ENCODE measurements at places on chromosomes 11 and 22.

DNA sequence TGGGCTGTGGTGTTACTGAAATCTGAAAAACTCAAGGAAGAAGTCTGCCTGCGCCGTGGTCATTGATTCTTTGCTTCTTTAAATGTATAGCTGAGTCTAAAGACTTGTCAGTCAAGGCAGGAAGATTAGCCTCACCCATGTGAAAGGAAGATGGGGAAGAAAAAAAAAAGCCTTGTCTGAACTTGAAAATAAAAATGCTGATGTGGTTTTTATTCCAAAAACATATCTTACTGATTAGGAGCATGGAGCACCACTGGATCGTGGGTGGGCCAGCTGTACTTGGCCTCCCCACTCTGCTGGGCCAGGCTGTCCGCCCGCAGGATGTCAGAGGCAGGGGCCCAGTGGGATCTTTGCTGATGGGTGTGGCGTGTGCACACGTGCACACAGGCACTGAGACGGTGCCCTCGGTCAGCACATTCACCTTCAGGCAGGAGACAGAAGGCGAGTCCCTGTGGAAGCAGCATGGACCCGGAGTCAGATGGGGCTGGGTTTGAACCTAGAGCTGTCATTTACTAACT is 111.9 kb downstream of the WNT7B start:
- DNase-seq: no peak

GRCh38 chr22:40405178-40406062 is 35.0 kb downstream of the SGSM3 start:
- no peak for DNase-seq

DNA sequence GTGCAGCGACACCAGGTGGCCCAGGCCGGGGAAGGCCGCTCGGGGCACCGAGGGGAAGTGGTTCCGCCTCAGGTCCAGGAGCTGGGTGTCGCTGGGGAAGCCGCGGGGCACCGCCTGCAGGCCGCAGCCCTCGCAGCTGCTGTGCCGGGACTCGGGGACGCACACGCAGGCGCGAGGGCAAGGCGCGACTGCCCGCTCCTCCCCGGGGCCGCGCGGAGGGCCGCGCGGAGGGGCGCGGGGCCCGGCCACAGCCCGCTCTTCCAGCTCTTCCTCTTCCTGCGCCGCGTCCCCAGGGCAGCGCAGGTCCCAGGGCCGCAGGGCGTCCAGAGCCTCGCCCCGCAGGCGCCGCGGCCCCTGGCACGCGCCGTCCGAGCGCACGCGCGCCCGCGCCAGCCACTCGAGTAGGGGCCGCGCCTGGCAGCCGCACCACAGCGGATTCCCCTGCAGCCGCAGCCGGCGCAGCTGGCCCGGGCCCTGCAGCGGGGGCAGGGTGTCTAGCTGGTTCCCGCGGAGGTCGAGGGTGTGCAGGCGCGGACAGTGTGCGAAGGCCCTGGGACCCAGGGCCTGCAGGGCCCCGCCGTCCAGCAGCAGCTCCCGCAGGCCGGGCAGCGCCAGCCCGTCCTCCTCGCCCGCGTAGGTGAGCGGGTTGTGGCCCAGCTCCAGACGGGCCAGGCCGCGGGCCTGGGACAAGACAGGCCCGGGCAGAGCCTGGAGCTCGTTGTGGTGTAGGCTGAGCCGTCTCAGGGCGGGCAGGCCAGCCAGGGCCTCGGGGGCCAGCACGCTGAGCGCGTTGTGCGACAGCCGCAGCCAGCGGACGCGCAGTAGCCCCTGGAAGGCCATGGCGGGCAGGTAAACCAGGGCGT is 2.8 kb downstream of the CHADL start:
- peak; percentile 69 for DNase-seq

- no peak for DNase-seq
Observed at GRCh38 chr11:126824035-126824607, 176.4 kb downstream of the KIRREL3 start.

DNA sequence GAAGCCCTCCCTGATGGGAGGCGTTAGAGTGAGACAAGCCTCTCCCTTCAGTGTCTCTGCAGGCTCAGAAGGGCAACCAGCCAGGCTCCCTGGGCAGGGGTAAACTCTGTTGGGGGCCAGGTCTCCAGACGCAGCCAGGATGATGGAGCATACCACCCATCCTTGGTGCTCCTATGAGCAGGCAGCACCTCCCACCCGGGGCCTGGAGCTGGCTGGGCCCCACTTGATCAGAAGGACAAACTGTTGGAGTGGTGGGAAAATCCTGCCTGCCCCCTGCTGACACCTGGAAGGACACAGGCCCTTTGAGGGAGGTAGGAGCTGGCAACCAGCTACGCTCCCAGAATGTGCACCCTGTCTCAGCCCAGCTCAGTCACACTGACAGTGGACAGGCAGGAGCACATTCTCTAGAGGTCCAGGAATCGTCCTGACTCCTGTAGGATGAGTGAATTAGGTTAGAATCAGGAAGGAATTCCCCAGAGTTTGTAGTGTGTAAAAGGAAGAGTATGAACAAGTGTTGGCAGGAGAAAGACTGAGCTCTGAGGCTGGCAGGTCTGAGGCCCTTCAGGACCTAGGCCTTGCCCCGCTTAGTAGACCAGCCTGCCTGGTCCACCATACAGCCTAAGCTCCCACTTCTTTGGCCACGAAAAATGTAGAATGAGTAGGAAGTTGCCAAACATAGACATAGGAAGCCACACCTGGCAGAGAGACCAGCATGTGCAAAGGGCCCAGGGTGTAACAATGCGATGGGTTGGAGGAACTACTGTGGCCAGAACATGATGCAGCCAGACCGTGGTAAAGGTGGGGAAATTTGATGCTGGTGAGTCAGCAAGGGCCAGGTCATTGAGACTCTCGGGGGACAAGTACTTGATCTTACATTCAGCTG is 19.1 kb downstream of the ARHGEF17 start:
- no peak for DNase-seq

DNA sequence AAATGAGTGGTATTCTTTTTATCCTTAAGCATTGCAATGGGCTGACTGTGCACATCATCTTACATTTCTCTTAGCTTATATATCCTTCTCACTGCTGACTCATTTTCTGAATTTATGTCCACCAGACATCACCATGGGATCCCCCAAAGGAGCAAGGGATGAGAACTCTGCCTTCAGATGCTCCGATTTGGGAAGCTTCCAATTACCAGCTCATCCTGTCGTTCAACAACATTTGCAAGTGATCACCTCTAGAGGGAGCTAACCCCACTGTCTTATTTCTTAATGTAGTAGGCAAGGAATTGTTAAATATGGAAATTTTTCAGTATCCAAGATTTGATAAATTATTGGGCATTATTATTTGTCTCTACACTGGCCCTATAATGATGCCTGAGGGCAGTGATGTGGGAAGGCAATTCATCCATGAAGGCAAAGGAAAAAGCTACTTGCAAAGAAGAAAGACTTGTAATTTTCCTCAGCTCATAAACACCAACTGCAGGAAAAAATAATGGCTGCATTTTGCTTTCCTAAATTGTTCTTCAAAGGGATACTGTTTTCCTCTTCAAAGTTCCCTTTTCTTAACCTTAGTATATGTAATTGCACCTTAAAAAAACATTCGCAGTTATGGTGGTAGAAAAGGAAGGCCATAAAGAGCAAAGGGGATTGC is 102.4 kb upstream of the FSHB start:
- DNase-seq: no peak

DNA sequence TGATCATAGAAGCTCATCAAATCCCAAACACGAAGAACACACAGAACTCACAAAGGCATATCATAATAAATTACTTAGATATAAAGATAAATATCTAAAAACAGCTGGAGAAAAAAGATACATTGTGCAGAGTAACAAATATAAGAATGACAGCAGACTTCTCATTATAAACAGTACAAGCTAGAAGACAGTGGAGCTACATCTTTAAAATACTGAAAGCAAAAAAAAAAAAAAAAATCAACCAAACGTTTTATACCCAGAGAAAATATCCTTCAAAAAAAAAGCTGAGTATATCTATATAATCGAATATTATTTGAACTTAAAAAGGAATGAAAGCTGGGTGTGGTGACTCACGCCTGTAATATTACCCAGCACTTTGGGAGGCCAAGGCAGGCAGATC is 90.0 kb downstream of the SBF2 start:
- DNase-seq: no peak

GRCh38 chr11:57786436-57786835 is 24.8 kb downstream of the CTNND1 start:
- DNase-seq: no peak

- no peak for DNase-seq
Observed at GRCh38 chr11:19216021-19216420, 14.2 kb upstream of the CSRP3 start.

- DNase-seq: no peak
Observed at GRCh38 chr11:66978717-66979116, 3.6 kb downstream of the C11orf86 start.

DNA sequence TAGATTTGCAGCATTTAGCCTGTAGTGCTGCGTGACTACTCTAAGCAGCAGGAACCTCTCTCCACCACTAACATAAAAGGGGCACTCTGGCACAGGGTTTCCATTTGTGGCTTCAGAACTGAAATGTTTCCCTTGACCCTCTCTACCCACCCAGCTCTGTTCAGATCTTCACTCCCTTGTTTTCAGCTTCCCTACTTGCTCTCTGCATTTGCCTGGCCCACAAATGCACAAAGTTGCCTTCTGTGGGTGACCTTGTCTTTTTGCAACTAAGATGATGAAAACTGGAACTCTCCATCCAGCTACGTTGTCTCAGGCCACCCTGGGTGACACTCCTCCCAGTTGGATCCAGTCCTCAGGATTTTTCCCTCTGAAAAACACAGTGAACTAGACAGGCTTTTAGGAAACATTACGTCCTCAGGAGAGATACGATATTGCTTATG is 19.8 kb upstream of the PSMA1 start:
- DNase-seq: no peak

DNA sequence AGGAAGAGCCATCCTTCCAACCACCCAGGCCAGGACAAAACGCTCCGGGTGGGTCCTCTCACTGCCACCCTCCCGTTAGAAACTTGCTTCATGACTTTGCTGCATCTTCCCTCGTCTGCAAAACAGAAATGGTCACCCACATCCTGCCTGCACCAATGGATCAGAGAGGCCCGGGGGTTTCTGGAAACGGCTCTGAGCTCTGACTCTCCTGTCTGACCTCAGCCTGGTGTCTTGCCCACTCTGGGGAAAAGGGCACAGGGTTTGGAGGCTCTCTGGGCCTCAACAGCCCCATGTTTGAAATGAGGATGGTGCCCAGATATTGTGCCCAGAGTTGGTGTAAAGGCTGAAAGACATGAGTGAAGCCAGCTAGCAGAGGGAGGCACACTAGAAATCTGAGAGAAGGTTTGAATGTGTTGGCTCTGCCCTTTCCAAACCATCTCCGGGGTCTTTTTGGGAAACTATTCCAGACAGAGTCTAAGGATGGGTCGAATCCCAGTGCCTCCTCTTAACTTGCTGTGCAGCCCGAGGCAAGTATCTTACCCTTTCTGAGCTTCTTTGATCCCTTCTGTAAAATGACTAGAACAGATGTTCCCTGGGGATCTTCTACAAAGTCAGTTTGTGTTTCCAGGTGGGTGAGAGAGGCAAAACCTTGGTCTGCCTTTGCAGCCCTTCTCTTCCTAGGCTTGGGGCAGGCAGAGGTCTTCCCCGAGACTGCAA is 2.1 kb downstream of the CRYBB3 start:
- no peak for DNase-seq

GRCh38 chr11:59967677-59968394 is 4.0 kb downstream of the OOSP4A start:
- no peak for DNase-seq

- DNase-seq: no peak
Observed at GRCh38 chr22:32489377-32489776, 14.8 kb downstream of the FBXO7 start.

GRCh38 chr11:114953039-114953438 is 274.7 kb downstream of the NXPE2 start:
- no peak for DNase-seq

DNA sequence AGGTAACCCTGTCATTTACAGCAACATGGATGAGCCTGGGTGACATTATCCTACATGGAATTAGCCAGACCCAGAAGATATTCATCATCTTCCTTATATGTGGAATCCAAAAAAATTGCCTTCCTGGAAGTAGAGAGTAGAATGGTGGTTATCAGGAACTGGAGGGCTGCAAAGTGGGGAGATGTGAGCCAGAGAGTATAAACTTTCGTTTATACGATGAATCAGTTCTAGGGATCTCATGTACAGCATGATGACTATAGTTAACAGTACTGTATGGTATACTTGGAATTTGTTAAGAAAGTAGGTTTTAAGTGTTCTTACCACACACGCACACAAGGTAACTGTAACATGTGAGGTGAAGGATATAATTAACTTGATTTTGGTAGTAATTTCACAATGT is 79.1 kb downstream of the TBC1D22A start:
- no peak for DNase-seq

GRCh38 chr11:30605036-30605605 is 19.0 kb upstream of the MPPED2 start:
- no peak for DNase-seq

GRCh38 chr11:107562647-107563208 is 2.8 kb downstream of the ALKBH8 start:
- DNase-seq: no peak

GRCh38 chr22:24433828-24434470 is 6.5 kb downstream of the ADORA2A start:
- DNase-seq: no peak

DNA sequence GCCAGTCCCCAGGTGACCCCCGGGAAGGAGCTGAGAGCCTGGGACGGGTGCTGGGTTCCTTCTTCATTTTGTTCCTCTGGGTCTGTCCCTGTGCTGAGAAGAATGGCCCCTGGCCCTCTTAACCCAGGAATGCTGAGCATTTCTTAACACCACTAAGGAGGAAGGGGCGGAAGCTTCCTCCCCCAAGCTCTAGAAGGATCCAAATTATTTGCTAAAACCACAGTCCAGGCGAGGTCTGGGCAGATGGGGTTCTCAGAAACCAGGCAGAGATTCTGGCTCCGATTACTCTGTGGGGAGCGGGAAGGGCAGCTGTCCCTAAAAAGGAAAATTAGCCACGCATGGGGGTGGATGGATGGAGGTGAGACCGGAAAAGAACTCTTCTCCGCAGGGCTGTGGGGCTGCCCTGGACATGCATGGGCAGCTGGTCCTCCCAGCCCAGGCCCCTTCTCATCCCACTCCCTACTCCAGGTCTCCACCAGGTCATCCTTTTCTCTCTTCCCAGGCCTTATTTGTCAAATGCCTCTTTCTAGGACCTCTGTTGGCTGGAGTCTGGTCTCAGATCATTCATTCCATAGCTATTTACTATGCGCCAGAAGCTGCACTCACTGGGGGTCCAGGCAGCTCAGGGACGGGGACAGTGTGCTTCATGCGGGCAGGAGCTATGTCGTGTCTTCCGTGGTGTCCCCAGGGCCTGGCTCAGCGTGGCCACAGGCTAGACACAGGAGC is 45.0 kb upstream of the MYH9 start:
- no peak for DNase-seq

- no peak for DNase-seq
Observed at GRCh38 chr22:36790648-36791047, 14.7 kb upstream of the IFT27 start.

GRCh38 chr11:95531116-95531515 is 258.5 kb downstream of the FAM76B start:
- DNase-seq: no peak

GRCh38 chr22:29245626-29246385 is 22.0 kb downstream of the RHBDD3 start:
- peak; percentile 47 for DNase-seq

- no peak for DNase-seq
Observed at GRCh38 chr11:8503910-8504364, 90.1 kb downstream of the STK33 start.
